ENCODE measurements at places on chromosomes 11 and 22.
A peak's percentile ranks its signal among the peaks of the same experiment; 100 is the strongest.

DNA sequence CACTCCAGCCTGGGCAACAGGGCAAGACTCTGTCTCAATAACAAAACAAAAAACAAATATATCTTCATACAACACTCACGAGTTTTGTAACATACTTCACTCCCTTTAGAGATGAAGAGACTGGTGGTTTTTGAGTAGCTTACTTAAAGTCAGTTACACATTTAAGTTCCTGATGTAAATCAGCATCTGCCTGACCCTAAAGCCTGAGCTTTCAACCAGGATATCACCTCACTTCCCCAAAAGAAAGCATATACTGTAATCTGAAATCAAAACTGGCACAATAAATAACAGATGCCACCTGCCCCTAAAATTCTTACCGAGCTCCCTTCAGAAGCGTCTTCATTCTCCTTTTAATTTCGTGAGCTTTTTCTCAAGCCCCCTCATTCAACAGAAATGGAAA is 31.5 kb downstream of the LARGE1 start:
- DNase-seq, result no peak

DNA sequence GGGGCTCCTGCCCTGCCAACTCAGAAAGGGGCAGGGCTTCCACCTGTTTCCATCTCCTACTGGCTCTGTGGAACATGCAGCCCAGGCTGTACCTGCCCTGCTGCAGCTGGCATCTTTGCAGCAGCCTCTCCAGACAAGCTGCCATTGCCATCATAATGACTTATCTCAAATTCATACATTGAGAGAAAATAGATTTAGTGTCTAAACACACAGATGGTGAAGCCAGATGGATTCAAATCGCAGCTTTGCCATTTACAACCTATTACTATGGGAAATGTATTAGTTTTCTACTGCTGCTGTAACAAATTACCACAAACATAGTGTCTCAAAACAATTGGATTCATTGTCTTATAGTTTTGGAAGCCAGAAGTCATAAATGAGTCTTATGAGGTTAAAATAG is 260.0 kb downstream of the KCNA4 start:
- no peak for DNase-seq

DNA sequence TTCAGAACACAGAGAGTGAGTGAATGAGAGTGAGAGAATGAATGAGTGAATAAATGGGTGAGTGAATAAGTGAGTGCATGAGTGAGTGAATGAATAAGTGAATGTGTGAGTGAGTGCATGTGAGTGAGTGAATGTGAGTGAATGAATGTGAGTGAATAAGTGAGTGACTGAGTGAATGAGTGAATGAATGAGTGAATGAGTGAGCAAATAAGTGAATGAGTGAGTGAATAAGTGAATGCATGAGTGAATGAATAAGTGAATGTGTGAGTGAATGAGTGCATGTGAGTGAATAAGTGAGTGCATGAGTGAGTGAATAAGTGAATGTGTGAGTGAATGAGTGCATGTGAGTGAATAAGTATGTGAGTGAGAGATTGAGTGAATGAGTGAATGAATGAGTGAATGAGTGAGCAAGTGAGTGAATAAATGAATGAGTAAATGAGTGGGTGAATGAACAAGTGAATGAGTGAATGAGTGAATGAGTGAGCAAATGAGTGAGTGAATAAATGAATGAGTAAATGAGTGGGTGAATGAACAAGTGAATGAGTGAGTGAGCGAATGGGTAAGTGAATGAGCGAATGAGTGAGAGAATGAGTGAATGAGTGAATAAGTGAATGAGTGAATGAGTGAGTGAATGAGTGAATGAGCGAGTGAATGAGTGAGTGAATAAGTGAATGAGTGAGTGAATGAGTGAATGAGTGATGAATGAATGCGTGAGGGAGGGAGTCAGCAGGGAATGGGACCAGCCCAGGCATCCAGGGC is 21.3 kb upstream of the MUC5B start:
- DNase-seq, result no peak

- no peak for DNase-seq
These were observed 9.9 kb upstream of the SLC37A2 start for GRCh38 chr11:125053167-125053566.

GRCh38 chr11:57457643-57458023 is 2.7 kb upstream of the RTN4RL2 start:
- DNase-seq, result no peak

DNA sequence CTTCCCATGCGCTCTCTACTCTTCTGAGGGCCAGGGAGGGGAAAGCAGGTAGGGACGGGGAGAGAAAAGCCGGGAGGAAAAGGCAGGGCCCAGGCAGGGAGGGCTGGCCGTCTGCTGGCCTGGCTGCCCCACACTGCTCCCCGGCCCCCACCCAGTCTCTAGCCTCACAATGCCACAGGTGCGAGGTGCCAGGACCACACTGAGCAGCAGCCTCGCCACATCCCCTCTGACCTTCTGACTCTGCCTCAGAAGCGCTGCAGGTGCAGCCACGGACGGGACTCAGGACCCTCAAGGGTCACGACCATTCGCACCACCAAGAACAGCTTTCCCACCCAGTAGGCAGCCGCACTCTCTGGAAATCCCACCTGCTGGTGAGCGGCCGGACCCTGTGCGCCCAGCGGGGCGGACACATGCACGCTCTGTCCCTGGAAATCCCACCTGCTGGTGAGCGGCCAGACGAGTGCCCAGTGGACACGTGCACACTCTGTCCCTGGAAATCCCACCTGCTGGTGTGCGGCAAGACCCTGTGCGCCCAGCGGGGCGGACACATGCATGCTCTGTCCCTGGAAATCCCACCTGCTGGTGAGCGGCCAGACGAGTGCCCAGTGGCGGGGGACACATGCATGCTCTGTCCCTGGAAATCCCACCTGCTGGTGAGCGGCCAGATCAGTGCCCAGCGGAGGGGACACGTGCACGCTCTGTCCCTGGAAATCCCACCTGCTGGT is 20.1 kb downstream of the TOLLIP start:
- no peak for DNase-seq

DNA sequence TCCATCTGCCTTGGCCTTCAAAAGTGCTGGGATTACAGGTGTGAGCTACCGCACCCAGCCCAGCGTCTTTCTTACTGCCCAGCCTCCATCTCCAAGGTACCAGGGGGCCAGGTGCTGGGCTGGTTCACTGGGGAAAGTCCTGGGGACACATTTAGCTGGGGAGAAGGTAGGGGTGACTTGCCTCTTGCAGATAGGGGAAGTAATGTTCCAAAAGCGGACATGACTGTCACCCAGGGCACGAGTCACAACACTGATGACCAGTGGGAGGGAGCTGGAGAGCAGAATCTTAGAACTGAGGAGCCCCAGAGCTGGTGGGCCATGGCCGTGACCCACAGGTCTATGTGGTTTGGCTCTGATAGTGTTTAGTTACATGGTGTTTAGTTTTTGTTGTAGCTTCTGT is 2.4 kb upstream of the SLC15A3 start:
- peak; percentile 41 for DNase-seq

DNA sequence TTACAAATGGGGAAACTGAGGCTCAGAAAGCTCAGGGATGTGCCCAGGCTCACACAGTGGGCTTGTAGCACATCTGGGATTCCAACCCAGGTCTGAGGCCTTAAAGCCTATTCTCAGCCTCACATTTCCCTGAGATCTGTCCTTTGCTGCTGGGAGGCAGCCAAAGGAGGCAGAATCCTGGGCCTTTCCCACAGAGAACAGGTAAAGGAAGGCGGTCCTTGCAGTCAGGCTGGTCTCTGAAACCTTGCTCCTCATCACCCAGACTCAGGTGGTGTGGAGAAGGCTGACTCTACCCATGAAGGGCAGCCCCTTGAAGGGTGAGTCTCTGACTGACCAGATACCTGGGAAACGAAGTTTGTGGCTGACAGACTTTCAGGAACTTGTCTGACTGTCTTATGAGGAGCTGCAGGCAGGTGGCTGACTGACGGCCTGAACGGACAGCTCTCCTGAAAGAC is 7.8 kb downstream of the SLCO2B1 start:
- DNase-seq, result no peak

DNA sequence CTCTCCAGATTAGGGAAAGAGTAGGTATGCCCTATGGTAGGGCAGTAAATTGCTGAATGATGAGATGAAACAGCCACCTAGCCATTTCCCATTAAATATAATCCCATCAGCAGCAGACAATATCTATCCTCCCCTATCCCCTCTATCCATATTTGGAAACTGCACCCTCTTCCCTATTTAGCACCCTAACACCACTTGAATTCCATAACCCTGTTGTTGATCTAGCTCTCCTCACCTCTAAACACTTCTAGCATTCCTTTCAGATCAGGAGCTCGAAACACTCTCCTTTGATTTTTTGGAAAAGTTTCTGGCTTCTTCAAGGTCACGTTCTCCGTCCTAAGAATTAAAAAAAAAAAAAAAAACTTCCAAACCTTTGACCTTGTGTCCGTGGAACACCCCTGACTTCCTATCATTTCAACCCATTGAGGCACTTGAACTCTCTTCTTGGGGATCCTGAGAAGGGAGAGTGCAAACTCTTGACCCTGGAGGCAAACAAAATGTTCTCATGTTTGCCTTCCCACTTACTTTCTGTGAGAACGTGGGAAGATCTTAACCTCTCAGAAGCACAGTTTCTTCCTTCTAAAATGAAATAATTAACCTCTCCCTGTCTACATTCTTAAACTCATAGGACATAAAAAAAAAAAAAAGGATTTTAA is 19.0 kb downstream of the TRIM5 start:
- no peak for DNase-seq

GRCh38 chr11:103480421-103480820 is 371.2 kb downstream of the DYNC2H1 start:
- DNase-seq, result no peak

DNA sequence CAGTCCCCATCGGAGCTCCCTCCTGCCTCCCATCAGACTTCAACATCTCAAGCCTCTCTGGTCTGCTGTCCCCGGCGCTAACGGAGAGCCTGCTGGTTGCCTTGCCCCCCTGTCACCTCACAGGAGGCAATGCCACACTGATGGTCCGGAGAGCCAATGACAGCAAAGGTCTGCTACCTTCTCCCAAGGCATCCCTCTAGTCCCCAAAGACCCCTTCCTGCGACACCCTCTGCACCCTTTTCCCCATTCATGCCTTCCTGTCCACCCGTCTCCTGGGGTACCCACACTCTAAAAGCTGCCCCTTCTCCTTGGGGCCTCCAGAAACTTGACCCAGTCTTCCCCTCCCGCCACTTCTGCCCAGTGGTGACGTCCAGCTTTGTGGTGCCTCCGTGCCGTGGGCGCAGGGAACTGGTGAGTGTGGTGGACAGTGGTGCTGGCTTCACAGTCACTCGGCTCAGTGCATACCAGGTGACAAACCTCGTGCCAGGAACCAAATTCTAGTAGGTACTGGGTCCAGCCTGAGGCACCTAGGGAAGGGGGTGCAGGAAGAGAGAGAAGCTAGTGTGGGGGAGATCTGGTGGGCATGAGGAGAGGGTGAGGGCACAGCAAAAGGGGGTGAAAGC is 860 bp downstream of the UPK2 start:
- no peak for DNase-seq

DNA sequence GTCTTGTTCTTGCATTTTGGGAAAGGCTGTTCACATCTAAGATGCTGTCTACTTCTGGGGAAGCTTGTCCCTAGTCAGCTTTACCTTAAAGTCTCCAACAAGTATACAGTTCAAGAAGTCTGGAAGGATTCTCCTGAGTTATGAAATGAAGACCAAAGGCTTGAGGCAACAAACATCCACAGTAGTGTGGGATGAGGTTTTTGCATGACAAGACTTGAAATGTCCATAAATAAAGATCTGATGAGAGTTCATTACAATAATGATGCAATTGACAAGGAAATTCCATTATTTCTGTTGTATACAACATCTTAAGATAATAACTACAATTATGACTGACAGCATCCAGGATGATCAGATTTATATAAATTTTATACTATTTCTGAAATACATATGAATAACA is 21.3 kb upstream of the KDM4E start:
- no peak for DNase-seq

- DNase-seq, result no peak
These were observed 408.4 kb downstream of the SOX6 start for GRCh38 chr11:15947681-15948648.

DNA sequence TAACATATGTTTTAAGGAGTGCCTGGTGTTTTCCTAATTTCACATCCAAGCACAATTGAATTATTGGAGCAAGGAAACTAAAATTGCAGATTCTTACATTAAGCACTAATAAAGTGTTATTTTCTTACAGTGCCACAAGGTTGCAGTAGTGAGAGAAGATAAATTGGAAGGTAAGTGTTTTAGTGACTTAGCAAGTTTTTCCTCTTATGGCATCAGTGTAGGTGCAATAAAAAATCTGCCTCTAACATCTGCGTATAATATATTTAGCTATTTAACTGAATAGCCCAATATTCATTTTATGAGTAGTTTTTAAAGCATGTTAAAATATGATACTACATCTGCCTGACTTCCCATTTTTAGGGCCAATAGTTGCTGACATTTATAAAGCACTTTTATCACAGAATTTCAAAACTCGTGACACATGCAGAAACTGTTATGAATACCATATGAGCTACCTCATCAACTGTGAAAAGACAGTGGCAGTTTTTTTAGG is 19.0 kb downstream of the POLD3 start:
- peak; percentile 34 for DNase-seq

DNA sequence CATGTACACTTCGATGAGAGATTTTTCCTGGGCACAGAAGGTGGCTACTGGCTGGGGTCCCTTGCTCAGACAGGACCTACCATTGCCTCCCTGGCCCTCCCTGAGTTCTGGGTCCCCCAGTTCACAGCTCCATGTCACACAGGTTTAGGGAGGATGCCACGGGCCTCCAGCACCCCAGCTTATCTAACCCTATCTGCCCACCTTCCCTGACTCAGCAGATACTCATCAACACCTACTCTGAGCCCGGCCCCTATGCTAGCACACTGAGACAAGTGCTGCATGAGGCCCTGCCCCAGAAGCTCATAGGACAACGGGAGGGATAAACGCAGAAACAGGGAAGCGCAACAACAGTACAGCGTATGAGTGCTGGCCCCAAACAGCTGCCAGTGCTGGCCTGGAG is 9.6 kb downstream of the NAGA start:
- no peak for DNase-seq

- peak; percentile 74 for DNase-seq
These were observed 3.5 kb downstream of the PHLDB1 start for GRCh38 chr11:118610773-118611432.

- DNase-seq, result no peak
These were observed 62.7 kb upstream of the FIBIN start for GRCh38 chr11:26931248-26931631.

GRCh38 chr22:42022162-42022847 is 23.7 kb downstream of the WBP2NL start:
- peak; percentile 73 for DNase-seq

- DNase-seq, result no peak
These were observed 86.4 kb upstream of the TBCEL start for GRCh38 chr11:120937501-120937900.

GRCh38 chr11:33701302-33702230 is 940 bp upstream of the C11orf91 start:
- no peak for DNase-seq

GRCh38 chr11:76577226-76577920 is 93.2 kb downstream of the LRRC32 start:
- DNase-seq, result no peak

GRCh38 chr11:30753994-30754393 is 167.8 kb upstream of the MPPED2 start:
- no peak for DNase-seq

- no peak for DNase-seq
These were observed 42.8 kb downstream of the TRIM66 start for GRCh38 chr11:8639655-8640054.

GRCh38 chr11:78379039-78379670 is 38.5 kb downstream of the GAB2 start:
- DNase-seq, result no peak
